ENCODE measurements at places on chromosomes 12 and 14.
A peak's percentile ranks its signal among the peaks of the same experiment; 100 is the strongest.

GRCh38 chr12:121926874-121927706 is 8.7 kb downstream of the CFAP251 start:
- H3K27ac ChIP-seq, result no peak overlapping the region
- DNase-seq, result no peak
- H3K36me3 ChIP-seq, result no peaks in the 10 kb centered on the region
- H3K4me1 ChIP-seq, result no peaks in the 10 kb centered on the region
- H3K27me3 ChIP-seq, result no peaks in the 10 kb centered on the region

GRCh38 chr12:75982169-75982564 is 49.4 kb downstream of the PHLDA1 start:
- no peak for DNase-seq
- H3K4me3 ChIP-seq, result no peak overlapping the region
- H3K36me3 ChIP-seq, result no peaks in the 10 kb centered on the region
- peaks cover 5% of the 10 kb centered on the region for H3K4me1 ChIP-seq

DNA sequence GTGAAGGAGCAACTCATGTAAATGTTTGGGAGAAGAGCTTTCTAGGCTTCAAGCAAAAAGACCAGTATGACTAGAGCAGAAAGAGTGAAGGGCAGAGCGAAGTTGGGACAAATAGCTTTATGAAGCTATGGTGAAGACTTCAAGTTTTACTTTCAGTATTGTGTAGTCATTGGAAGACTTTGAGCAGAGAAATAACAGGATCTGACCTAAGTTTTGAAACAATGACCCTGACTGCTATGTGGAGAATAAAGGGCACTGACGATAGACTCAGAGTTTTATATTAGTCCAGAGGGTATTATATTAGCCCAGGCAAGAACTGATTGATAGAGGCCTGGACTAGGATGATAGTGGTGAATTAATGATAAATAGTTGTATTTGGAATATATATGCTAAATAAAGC is 187.3 kb downstream of the KTN1 start:
- H3K36me3 ChIP-seq, result no peaks in the 10 kb centered on the region
- no peak for DNase-seq
- no peak overlapping the region for H3K27ac ChIP-seq

DNA sequence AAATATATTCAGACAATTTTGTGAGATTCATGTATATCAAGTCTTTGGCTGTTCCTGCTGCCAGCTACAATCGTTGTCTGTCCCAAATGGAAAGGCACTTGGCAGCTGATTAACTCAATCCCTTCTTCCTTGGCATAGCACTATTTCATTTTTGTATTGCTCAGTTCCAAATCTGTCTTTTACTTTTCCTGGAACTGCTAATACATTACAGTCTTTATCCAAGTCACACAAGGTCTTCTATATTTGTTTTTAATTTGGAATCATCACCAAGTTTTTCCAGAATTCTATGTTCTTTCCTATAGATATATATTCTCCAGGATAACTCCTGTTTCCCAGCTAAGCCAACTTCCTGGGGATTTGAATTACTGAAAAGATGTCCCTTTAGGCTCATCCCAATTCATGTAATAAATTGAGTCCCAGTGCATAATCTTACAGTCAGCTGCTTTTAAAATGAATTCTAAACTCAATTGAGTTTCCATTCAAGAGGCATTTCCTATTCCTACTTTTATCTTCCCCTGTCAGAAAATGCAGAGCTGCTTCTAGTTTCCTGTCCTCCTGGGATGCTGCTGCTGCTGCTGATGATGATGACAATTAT is 45.9 kb downstream of the DYRK2 start:
- H3K27me3 ChIP-seq, result peaks cover 3% of the 10 kb centered on the region
- H3K4me3 ChIP-seq, result no peak overlapping the region
- DNase-seq, result no peak
- H3K27ac ChIP-seq, result no peak overlapping the region

- H3K36me3 ChIP-seq, result peaks cover 2% of the 10 kb centered on the region
- H3K27me3 ChIP-seq, result no peaks in the 10 kb centered on the region
- no peak overlapping the region for H3K27ac ChIP-seq
- no peak for DNase-seq
Observed at GRCh38 chr12:128930606-128931005, 77.3 kb downstream of the GLT1D1 start.

- H3K36me3 ChIP-seq, result no peaks in the 10 kb centered on the region
- H3K4me1 ChIP-seq, result peaks cover 6% of the 10 kb centered on the region
- DNase-seq, result no peak
- H3K4me3 ChIP-seq, result no peak overlapping the region
Observed at GRCh38 chr12:116182359-116183063, 95.0 kb downstream of the MED13L start.

- H3K27me3 ChIP-seq, result no peaks in the 10 kb centered on the region
- no peak overlapping the region for H3K4me3 ChIP-seq
- peaks cover 28% of the 10 kb centered on the region for H3K4me1 ChIP-seq
- no peaks in the 10 kb centered on the region for H3K36me3 ChIP-seq
- H3K27ac ChIP-seq, result no peak overlapping the region
- DNase-seq, result no peak
Observed at GRCh38 chr14:102686196-102686801, 91.0 kb upstream of the TRAF3 start.

GRCh38 chr14:36845356-36846012 is 183.8 kb downstream of the PAX9 start:
- no peak overlapping the region for H3K4me3 ChIP-seq
- no peaks in the 10 kb centered on the region for H3K27me3 ChIP-seq
- DNase-seq, result no peak
- H3K27ac ChIP-seq, result no peak overlapping the region

DNA sequence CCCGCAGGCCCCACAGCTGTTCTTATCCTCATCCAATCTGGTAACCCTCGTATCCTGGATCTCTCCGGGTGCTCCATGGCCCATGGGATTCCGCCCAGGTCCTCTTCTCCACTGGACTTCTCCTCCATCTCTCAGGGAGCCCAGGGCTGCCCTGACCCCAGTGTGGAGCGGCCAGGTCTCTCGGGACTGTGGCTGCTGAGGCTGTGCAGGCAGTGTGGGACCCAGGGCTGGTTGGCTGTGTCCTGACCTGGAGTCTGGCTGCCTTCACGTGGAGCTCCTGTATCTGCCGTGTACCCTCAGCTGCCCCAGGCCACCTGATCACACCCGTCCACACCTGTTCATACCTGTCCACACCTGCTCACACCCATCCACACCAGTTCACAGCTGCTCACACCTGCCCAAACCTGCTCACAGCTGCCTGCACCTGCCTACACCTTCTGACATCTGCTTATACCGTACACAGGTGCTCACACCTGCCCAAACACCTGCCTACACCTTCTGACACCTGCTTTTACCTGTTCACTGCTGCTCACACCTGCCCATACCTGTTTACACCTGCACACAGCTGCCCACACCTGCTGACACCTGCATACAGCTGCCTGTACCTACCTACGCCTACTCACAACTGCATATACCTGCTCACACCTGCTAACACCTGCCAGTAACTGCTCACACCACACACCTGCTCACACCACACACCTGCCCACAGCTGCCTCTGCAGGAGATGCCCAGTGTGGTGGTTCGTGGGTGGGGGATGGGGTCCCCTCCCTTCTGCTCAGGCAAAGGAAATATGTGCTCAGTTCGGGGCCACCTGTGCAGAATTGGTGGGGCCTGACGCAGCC is 92.2 kb downstream of the GALNT9 start:
- H3K27me3 ChIP-seq, result no peaks in the 10 kb centered on the region
- no peak overlapping the region for H3K27ac ChIP-seq
- H3K4me3 ChIP-seq, result no peak overlapping the region
- no peaks in the 10 kb centered on the region for H3K36me3 ChIP-seq
- no peak for DNase-seq

DNA sequence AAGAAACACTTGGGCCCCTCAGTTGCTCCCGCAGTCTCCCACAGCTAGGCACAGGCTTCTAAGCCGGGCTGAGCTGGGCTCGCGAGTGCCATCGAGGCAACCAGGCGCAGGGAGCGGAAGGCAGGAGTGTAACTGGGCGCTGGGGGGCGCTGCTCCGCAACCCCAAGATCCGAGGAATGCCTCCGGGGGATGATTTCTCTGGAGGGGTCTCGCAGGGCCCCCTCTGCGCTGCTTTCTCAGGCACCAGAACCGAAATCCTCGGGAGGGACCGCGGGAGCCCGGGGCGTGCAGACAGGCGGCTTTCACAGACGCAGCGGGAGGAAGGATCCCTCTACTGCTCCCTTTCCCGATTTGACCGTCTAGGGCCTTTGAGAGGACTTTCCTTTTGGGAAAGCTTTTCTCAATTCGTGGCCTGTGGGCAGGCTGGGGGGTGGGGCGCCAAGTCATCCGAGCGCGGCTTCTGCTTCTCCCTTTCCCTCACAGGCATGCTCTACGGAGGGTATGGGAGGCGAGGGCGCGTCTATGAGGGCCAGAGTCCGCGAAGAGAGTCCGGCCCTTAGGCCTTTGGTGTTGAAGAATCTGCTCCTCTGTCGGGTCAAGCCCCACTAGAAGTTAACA is 4.3 kb upstream of the NKX2-1 start:
- H3K27ac ChIP-seq, result no peak overlapping the region
- peaks cover 51% of the 10 kb centered on the region for H3K4me1 ChIP-seq
- H3K36me3 ChIP-seq, result no peaks in the 10 kb centered on the region
- no peak overlapping the region for H3K4me3 ChIP-seq

DNA sequence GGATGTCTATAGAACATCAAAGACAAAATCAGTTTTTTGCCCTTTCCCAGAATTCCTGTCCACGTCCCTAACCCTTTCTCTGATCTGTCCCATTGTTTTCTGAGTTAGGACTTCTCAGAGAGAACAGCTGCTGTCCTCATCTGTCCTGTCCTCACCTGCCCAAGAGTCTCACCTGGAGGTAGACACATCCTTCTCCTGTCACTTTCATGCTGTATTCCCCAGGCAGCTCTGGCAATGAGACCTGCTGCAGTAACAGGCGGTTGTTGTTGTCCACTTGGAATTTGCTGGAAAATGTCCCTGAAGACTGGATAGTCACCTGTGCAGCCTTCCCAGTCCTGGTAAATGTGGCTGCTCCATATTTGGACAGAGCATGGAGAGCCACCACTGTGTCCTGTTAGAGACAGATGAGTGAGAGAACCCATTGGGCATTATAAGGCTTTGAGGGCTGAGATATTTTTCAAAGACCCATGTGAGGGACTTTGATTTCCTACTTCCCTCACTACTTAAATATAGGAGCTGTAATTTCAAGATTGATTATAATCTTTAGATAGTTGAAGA is 43.2 kb downstream of the A2M start:
- H3K4me3 ChIP-seq, result no peak overlapping the region
- H3K4me1 ChIP-seq, result peaks cover 7% of the 10 kb centered on the region
- H3K27me3 ChIP-seq, result no peaks in the 10 kb centered on the region

GRCh38 chr14:81859046-81859445 is 325.4 kb upstream of the SEL1L start:
- H3K27ac ChIP-seq, result no peak overlapping the region
- H3K4me3 ChIP-seq, result no peak overlapping the region
- no peaks in the 10 kb centered on the region for H3K36me3 ChIP-seq
- DNase-seq, result no peak
- no peaks in the 10 kb centered on the region for H3K4me1 ChIP-seq
- H3K27me3 ChIP-seq, result no peaks in the 10 kb centered on the region

GRCh38 chr12:15636060-15636890 is 152.9 kb downstream of the EPS8 start:
- peaks cover 8% of the 10 kb centered on the region for H3K36me3 ChIP-seq
- DNase-seq, result no peak
- H3K4me1 ChIP-seq, result no peaks in the 10 kb centered on the region
- H3K27me3 ChIP-seq, result no peaks in the 10 kb centered on the region
- no peak overlapping the region for H3K4me3 ChIP-seq

- H3K27me3 ChIP-seq, result no peaks in the 10 kb centered on the region
- H3K4me1 ChIP-seq, result peaks cover 4% of the 10 kb centered on the region
- H3K4me3 ChIP-seq, result no peak overlapping the region
- DNase-seq, result peak; percentile 56
- H3K36me3 ChIP-seq, result no peaks in the 10 kb centered on the region
Observed at GRCh38 chr14:88168498-88169165, 154.4 kb downstream of the KCNK10 start.
